CD4-positive, alpha-beta T cell treated with Interleukin-2 at 100 ng/mL for 4 hours (primary cell): ENCODE measurements at places on chromosomes 1 and 21.
A peak's percentile ranks its signal among the peaks of the same experiment; 100 is the strongest.

DNA sequence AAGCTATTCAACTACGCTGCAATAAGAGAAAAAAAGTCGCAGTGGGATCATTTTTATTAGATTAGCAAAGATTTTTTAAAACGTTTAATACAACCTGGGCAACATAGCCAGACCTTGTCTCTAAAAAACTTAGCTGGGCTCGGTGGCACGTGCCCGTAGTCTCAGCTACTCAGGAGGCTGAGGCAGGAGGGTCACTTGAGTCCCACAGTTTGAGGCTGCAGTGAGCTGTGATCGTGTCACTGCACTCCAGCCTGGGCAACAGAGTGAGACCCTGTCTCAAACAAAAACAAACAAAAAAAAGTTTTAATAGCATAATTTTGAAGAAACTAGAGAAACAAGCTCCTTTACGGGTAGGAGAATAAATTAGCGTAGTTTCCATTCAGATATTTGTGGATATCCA lies 1.0 kb upstream of the PRDM15 start:
- no peak for DNase-seq

- no peak for DNase-seq
These were observed 87.5 kb downstream of the ASTN1 start for GRCh38 chr1:177077006-177077405.

GRCh38 chr1:9434247-9435152 lies 104.8 kb upstream of the SLC25A33 start:
- no peak for DNase-seq

- no peak for DNase-seq
These were observed at the start of gene FAM3B for GRCh38 chr21:41316200-41317062. Gene FAM3B (plus strand): TSS chr21:41316801. CDS start chr21:41316880, 79 bp downstream.

- no peak for DNase-seq
These were observed 27.2 kb downstream of the NUAK2 start for GRCh38 chr1:205294175-205294917.

- DNase-seq: no peak
These were observed 61.2 kb downstream of the NUP210L start for GRCh38 chr1:154093699-154094098.

- DNase-seq: no peak
These were observed 249.4 kb downstream of the PLPP3 start for GRCh38 chr1:56329970-56330369.

GRCh38 chr1:36086529-36087232 lies 2.0 kb upstream of the ADPRS start:
- DNase-seq: no peak

DNA sequence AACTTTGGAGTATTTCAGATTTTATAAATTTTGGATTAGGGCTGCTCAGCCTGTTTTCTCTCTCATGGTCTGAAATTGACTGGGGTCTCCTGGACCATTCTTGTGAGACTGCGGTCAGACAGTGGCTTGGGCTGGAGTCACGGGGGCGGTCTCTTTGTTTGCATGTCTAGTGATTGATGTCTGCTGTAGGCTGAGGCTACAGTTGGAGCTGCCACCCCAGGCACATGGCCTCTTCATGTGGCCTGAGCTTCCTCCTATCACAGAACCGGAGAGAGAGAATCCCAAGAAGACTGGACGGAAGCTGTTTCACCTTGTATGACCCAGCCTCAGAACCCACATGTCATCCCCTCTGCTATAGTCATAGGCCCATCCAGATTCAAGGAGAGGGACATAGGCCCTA lies 96.1 kb downstream of the NID1 start:
- no peak for DNase-seq

DNA sequence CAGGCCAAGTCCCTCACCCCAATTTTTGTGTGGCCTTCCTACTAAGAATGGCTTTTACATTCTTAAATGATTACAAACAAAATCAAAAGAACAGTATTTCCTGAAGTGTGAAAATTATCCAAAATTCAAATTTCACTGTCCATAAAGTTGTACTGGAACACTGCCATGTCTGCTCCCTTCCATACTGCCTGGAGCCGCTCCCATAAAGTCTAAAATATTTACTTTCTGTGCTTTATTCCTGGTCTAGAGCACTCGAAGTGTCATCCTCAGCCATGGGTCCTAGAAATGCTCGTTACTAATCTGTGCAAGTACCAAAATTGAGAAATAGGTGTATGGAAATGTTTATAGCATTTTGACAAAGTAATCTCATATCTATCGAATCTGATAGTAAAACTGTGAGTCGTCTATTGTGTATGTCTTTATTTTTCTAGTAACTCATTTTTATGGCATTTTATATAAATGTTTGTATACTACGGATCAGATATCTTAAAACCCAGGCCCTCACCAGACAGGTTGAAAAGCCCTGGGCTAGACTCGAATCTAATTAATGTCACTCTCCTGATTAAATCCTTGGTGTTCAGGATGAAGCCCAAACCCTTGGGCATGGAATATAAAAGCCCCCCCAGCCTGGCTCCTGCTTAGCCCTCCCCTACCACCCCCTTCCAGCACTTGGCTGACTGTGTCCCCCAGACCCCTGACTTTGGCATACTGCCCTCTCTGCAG lies 4.9 kb downstream of the LBR start:
- DNase-seq: no peak

- no peak for DNase-seq
These were observed 16.8 kb upstream of the JAK1 start for GRCh38 chr1:64983110-64983509.

- no peak for DNase-seq
These were observed 11.1 kb upstream of the TNFRSF14 start for GRCh38 chr1:2544875-2545640.

DNA sequence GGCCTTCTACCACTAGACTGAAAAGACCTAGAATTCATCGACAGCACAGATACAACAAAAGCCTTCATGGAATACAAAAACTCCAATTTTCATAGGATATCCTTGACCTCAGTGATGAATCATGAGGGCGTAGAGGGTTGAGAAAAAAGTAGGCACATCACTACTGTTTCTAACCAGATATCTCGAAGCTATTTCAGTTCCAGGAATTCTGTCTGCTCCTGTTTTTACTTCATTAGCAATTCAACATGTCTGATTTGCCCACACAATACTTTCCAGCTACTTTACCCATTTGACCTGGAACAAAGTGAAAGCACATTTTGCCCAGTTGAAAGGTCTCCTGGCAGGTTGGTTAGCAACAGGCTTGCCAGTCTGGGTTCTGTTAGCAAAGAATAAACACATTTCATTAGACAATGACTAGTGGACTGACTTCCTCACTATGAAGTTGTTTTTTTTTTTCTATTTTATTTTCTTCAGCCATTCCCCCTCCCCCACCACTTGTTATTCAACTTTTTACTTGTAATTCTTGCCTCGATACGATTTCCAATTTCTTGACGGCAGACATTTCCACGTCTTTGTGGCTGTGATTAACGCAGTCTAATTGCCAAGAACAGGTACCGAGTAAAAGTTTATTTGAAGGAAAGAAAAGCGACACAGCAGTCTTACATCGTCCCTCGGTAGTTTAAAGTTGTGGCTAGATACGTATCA lies 4.0 kb upstream of the ZBTB18 start:
- peak; percentile 81 for DNase-seq

- no peak for DNase-seq
These were observed 10.2 kb downstream of the PLXNA2 start for GRCh38 chr1:208233978-208234377.

DNA sequence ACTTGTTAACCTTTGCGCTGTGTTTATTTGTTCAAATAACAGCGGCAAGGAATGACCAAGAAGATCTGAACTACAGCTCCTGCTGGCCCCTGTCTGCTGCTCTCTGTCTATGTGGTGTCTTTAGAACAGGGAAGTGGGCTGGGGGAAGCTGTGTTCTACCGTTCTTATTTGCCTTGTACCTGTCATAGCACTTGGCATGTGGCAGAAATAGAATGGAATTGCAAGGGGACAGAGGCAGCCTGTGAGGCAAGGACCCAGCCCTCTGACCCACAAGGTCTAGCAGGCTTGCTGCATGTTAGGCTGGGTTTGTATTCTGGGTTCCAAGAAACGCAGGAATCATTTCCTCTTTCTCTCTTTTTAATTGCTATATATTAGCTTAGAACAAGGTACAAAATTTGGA lies 20.7 kb downstream of the HMGCS2 start:
- no peak for DNase-seq

DNA sequence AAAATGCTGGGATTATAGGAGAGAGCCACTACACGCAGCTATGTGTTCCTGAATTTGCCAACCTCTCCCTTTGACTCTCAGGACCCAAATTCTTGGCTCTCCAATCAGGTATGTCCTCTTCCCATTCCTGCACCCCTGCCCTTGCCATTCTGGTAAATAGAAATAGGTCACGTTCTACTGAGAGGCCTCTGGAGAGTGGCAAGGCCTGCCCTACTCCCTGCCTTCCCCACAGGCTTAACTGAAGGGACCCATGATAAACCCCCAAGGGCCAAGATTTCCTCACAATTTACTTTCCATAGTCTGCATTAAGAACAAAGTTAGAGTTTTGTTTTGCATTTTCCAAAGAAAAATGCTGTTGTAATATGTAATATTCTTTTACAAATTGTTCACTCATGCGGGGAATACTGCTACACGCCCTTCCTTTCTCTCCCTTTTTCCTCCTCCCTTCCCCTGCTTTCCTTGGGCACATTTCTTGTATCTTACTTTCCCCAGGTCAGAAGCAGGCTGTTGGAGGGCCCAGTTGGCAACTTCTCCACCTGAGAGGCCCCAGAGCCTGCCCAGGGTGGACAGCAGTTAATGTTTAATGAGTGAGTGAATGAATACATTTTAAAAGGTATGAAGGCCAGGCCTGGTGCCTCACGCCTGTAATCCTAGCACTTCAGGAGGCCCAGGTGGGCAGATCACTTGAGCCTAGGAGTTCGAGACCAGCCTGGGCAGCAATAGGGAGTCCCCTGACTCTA lies 33.9 kb upstream of the PUM1 start:
- DNase-seq: no peak

DNA sequence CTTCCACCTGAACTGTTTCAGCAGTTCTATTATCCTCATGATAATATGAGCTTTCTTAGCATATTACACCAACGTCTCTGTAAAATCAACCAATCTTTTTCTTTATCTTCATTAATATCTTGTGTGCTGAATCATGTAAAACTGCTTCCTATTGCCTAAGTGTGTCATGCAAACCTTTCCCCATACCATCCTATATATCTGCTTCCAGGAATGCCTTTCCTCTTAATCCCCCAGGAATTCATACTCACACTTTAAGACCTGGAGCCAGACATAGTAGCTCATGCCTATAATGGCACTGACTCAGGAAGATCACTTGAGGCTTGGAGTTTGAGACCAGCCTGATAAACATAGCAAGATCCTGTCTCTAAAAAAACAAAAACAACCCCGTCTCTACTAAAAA lies 183.9 kb downstream of the NRIP1 start:
- DNase-seq: no peak

GRCh38 chr1:162587347-162587746 lies 25.8 kb downstream of the UAP1 start:
- no peak for DNase-seq

- DNase-seq: no peak
These were observed 50.4 kb upstream of the SOD1 start for GRCh38 chr21:31609081-31609480.

DNA sequence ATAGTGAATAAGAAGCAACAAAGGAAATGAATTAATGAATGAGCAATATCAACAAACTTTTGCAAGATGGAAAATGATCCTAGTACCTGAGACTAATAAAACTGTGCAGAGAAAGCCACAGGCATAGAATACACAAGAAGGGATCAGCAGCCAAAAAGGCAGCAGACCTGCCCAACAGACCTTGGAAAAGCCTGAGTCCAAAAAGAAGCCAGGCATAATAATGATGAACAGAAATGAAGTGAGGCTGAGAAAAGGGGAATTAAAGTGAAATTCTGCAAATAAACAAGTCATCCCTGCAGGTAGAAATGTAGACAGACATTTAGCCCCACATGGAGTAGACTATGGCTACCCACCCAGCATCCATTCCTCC lies 10.3 kb upstream of the PHTF1 start:
- no peak for DNase-seq

DNA sequence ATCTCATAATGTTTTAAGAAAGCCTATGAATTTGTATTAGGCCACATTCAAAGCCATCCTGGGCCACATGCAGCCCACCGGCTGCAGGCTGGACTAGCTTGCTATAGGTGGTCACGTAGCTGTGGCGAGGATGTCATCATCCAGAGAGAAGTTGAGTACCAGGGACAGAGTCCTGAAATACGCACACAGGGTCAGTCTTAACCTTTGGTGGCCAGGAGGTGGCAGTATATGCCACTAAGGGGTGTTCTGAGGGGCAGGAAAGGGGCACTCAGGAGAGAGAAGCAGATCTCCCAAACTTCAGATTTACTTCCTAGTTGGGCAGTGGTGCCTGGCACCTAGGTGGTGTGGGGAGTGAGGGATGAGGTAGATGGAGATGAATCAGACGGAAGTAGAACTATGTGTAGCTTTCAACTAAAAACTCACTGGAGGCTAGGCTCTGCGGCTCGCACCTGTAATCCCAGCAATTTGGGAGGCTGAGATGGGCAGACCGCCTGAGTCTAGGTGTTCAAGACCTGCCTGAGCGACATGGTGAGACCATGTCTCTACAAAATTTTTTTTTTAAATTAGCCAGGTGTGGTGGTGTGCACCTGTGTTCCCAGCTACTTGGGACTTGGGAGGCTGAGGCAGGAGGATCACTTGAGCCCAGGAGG lies 16.3 kb upstream of the CDK18 start:
- peak; percentile 51 for DNase-seq

DNA sequence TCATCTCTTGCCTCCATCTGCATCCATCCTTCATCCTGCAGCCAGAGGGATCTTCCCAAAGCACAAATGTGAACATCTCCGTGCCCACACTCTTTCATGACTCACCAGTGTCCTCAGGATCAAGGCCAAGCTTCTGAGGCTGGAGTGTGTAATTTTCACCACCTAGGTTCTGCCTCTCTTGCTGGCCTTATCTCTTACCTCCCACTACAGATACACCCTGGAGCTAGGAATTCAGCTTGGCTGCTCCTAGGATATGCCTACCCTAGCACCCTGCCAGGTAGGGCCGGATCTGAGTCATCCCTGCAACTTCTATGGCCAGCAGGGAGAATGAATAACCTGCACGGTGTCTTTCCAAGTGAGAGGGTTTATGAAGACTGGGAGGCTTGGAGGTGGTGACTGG lies 208.7 kb upstream of the CSF3R start:
- no peak for DNase-seq

GRCh38 chr1:202276920-202277319 lies 64.8 kb downstream of the UBE2T start:
- no peak for DNase-seq

DNA sequence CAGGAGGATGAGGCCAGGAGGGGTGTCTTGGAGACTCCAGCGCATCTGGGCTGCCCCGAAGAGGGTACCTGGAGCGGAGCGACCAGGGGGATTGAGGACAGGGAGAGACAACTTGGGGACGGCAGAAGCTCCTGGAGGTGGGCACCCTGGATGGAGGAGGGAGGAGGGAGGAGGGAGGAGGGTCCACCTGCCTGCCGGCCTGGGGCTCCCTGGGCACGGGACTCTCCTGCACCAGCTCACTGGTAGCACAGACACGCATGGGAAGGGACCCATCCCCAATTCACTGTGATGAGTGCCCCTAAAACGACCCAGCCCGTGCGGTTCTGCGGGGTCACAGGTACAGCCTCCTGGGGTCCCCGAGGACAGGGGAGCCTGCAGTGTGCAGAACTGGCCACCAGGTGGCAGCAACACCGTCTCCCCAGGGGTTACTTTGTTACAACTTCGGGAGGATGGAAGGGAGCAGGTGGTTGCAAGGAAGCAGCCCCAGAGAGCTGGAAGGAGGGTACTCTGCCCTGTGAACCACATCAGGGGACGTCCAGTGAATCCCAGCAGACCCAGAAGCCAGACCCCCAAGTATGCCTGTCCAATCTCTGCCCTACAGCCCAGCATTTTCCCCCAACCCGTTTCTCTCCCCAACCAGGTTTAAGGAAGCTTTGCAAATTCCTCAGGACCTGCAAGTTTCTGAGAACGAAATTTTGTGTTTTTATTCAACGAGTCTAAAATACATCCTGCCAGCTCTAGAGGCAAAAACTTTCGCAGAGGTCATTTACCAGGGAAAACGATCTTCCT lies 482.4 kb downstream of the NPHP4 start:
- DNase-seq: peak; percentile 61
